CD14-positive monocyte (primary cell): ENCODE measurements at places on chromosomes 13 and 19.

GRCh38 chr13:112771139-112771876 is 81.5 kb downstream of the ATP11A start:
- DNase-seq = no peak

DNA sequence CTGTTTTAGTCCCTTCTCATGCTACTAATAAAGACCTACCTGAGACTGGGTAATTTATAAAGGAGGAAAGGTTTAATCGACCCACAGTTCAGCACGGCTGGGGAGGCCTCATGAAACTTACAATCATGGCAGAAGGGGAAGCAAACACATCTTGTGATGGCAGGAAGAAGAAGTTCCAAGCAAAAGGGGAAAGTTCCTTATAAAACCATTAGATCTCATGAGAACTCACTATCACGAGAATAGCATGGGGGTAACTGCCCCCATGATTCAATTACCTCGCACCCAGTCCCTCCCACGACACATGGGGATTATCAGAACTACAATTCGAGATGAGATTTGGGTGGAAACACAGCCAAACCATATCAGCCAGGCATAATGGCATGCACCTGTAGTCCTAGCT is 13.0 kb upstream of the STRN4 start:
- no peak for DNase-seq

- peak; percentile 4 for DNase-seq
Observed at GRCh38 chr19:5403968-5404640, 51.1 kb upstream of the ZNRF4 start.

GRCh38 chr13:29503041-29503837 is 92.2 kb downstream of the SLC7A1 start:
- no peak for DNase-seq

DNA sequence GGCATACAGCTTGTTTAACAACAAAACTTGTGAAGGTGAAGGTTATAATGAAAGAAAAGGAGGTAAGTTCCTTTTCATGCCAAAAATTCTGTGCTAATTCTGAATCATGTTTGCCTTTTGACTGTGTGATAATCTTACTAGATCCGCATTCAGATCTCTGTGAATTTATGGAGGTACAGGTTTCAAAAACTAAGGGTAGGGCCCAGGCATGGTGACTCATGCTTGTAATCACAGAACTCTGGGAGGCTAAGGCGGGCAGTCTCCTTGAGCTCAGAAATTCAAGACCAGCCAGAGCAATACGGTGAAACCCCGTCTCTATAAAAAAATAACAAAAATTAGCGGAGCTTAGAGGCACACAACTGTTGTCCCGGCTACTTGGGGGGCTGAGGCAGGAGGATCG is 45.9 kb downstream of the PCDH9 start:
- DNase-seq = no peak

GRCh38 chr13:76438050-76438449 is 448.2 kb downstream of the KCTD12 start:
- DNase-seq = no peak

DNA sequence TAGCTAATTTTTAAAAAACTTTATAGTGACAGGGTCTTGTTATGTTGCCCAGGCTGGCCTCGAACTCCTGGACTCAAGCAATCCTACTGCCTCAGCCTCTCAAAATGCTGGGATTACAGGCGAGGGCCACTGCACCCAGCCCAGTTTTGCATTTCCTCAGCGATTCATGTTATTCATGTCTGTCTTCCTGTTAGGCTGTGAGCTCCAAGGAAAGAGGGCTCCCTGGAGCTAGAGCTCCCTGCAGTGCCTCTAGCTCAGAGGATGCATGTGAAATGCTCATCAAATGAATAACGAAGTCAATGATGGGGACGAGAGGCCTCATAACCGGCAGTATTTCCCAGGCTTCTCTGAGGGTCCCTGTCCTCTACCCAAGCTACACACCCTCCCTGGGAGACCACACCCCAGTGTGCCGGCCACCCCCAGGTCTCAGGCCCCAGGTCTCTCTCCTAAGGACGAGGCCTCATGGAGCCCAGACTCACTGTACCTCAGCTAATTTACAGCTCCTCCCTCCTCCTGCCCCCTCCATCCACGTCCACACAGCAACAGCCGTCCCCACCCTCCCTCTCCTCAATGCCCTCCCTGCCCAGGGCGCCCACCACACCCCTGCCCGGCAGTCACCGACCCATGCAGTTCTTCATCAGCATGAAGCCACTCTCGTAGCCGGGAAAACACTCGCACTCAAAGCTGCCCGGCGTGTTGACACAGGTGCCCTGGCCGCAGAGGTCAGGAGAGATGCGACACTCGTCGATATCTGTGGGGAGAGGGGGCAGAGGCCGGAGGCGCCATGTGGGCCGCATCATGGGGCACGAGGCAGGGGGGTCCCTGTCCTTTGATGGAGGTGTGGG is 28.5 kb downstream of the FBN3 start:
- no peak for DNase-seq

GRCh38 chr13:98585946-98586345 is 9.0 kb upstream of the STK24 start:
- no peak for DNase-seq

DNA sequence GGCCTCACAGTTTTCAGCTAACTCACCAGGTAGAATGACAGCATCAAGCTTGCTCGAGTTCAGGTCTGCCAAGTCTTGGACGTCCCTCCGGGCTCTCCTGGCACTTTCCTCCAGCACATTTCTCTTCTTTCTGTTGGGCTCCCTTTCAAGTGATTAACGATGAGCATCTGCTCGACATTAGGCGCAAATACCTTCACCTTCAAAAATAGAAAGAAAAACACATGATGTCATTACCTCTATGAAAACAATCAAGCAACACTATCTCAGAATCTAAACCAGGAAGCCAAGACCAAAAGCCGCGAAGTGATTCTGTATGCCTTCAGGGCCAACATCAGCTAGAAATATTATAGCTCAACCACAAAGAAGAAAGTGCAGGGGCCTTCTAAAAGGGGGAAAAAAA is 15.4 kb upstream of the CLN5 start:
- no peak for DNase-seq

- DNase-seq = no peak
Observed at GRCh38 chr19:50323782-50324133, 5.4 kb downstream of the KCNC3 start.

GRCh38 chr19:58091251-58091995 is 6.6 kb downstream of the ZSCAN18 start:
- no peak for DNase-seq

- DNase-seq = no peak
Observed at GRCh38 chr13:81106348-81106747, 765.4 kb upstream of the SPRY2 start.

- peak; percentile 76 for DNase-seq
Observed at GRCh38 chr19:45040059-45040771, 1.4 kb downstream of the CLASRP start.

DNA sequence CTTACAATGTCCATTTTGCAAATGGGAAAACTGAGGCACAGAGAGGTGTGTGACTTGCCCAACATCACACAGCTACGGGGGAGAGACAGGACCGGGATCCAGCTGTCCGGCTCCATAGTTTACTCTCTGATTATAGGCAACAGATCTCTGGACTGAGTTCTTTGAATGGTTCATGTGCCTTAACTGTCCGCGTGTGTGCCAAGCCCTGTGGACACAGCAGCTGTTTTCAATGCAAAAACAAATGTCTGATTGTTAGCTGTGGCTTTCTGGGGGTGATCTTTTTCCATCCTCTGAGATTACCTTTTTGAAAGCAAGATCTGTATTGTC is 94.1 kb downstream of the KL start:
- DNase-seq = no peak

GRCh38 chr19:6730153-6730804 is 7.1 kb downstream of the GPR108 start:
- DNase-seq = no peak

DNA sequence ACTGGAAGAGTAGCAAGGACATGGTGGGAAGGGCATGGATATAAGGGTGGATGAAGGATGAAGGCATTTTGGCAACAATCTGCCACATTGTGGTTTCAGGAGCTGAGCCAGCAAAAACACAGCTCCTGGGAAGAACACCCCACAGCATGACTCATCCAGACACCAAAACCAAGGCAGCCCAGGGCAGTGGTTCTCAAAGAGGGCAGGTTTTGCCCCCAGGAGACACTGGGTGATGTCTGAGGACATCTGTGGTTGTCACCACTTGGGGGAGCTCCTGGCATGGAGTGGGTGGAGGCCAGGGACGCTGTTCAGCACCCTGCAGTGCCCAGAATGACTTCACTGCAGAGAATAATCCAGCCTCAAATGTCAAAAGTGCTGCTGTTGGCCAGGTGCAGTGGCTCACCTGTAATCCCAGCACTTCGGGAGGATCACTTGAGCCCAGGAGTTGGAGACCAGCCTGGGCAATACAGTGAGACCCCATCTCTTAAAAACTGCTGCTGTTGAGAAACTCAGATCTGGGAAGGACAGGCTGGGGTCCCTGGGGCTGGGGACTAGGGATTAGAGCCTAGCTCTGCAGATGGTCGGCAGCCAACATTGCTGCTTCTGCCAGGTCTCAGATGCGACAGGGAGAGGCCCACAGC is 16.1 kb downstream of the ZFR2 start:
- no peak for DNase-seq

- no peak for DNase-seq
Observed at GRCh38 chr13:113898391-113898790, 34.5 kb upstream of the GAS6 start.

- no peak for DNase-seq
Observed at GRCh38 chr19:16301999-16302694, 22.5 kb upstream of the KLF2 start.

DNA sequence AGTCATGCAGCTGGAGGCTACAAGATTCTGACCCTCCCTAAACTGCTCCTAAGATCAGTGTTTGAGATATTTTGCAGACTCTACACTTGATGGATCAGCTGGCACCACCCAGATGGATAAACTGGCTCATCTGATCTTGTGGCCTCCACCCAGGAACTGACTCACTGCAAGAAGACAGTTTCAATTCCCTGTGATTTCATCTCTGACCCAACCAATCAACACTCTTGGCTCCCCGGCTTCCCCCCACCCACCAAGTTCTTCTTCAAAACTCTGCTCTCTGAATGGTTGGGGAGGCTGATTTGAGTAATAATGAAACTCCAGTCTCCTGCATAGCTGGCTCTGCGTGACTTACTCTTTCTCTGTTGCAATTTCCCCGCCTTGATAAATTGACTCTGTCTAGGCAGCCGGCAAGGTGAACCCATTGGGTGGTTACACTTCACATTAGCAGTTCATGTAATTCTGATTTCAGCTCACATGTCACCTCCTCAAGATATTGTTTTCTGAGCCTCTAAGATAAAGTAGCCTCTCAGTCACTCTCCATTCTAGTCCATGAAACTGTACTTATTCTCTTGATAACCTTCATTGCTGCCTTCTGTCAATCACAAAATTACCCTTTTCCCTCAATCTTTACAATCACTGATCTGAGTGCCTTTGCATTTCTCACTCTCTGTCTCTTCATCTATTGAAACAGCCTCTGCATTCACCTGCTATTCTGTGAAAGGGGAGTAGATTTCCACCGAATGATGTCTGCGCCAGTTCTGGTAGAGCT is 9.9 kb upstream of the FPR3 start:
- DNase-seq = peak; percentile 98

GRCh38 chr13:108927615-108928014 is 298.2 kb downstream of the MYO16 start:
- no peak for DNase-seq

DNA sequence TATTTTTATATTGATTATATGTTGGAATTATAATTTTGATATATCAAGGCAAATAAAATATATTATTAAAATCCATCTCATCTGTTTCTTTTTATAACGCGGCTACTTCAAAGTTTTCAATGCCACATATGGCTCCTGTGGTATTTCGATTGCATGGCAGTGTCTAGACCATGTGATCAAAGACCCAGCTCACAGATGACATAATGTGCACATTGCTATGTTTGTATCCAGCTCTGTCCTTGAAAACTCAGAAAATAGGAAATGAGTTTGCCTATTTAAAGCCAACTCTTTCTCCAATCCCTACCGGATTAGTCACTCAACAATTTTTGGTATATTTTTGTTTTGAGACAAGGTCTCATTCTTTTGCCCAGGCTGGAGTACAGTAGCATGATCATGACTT is 26.2 kb downstream of the TMTC4 start:
- DNase-seq = no peak

DNA sequence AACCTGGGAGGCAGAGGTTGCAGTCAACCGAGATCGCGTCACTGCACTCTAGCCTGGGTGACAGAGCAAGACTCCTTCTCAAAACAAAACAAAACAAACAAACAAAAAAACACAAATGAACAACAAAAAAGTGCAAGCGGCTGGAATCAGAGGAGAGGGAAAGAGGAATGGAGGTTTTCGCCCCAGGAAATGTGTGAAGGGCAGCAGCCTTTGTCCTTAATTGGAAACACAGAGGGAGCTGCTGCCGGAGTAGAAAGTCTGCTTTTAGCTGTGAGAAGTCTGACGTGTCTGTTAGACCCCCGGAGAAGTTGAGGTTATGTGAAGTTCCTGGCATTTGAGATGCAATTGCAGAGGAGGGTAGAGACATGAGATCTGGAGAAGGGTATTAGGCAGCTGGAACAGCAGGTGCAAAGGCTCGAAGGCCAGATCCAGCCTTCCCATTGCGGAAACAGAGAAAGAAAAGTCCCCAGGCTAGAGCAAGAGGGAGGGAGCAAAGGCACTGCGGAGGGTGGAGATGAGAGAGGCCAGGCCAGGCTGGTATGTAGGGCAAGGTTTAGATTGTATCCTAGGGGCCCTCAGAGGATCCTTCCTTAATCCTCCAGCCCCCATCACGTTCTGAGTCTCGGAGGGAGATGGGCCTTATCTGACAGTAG is 473 bp downstream of the TMIGD2 start:
- DNase-seq = no peak

DNA sequence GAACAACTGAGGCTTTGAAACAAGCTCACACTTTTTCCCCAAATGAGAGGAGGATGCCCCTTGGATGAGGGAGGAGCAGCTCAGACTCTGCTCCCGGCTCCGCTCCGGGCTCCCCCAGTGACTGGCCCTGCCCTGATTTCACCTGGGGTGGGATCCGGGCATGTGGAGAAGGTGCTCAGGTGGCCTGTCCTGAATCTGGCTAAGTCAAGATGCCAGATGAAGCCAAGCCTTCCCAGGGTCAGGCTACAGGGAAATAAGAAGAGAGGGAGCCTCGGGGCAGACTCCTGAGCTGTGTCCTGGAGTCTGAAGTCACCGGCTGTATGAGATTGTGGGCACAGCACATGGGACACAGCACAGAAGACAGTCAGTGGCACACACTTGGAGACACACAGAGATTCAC is 10.3 kb downstream of the CEACAM5 start:
- no peak for DNase-seq

GRCh38 chr19:41255171-41255570 is 9.0 kb upstream of the HNRNPUL1 start:
- DNase-seq = no peak

DNA sequence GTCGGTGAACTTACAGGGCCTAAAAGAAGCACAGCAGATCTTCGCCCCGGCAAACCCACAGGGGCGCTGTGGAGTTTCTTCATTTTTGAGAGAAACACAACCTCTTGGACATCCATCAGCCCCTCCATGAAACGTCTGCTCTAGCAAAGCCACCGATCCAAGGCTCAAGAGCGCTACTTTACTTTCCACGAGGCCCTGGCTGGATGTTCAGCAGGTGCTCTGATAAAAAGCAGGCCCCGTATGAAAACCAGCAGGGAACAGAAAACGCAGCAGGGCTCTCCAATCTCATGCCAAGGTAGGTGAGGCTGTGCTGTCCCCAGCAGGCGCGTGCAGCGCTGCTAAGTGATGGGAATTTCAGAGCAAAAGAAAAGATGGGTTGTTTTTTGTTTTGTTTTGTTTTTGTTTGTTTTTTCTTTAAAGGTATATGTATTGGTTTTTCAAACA is 86.7 kb downstream of the IRS2 start:
- no peak for DNase-seq
